ENCODE measurements at places on chromosomes 12 and 14.
A peak's percentile ranks its signal among the peaks of the same experiment; 100 is the strongest.

- peaks cover 25% of the 10 kb centered on the region for H3K27me3 ChIP-seq
- H3K27ac ChIP-seq: no peak overlapping the region
- no peak for DNase-seq
- H3K4me3 ChIP-seq: no peak overlapping the region
Measured at GRCh38 chr12:2447861-2448260, 346.9 kb upstream of the FKBP4 start.

- no peak overlapping the region for H3K4me3 ChIP-seq
- H3K36me3 ChIP-seq: no peaks in the 10 kb centered on the region
- H3K27ac ChIP-seq: no peak overlapping the region
- no peaks in the 10 kb centered on the region for H3K4me1 ChIP-seq
- DNase-seq: no peak
Measured at GRCh38 chr14:20209595-20209994, 13.9 kb upstream of the OR11H6 start.

DNA sequence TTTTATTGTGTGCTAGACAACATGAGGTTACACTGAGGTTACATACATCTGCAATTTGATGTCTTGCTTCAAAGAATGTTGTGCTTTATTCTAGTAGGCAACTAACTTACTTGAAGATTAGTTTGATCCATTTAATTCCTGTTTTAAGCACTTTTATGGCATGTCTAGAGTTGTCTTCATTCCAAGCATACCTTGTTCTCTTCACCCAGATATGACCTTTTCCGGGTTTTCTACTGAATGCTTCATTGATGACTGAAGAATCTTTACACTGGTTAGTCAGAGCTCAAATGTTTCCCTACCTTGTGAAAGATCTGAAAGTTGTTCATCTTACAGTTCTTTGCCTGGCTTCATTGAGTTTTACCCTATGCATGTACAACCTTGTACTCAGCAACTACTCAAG, 274.0 kb upstream of the KITLG start:
- H3K4me3 ChIP-seq: no peak overlapping the region
- H3K27me3 ChIP-seq: no peaks in the 10 kb centered on the region
- H3K27ac ChIP-seq: peak overlapping the region; percentile 68
- no peaks in the 10 kb centered on the region for H3K36me3 ChIP-seq
- DNase-seq: peak; percentile 43

DNA sequence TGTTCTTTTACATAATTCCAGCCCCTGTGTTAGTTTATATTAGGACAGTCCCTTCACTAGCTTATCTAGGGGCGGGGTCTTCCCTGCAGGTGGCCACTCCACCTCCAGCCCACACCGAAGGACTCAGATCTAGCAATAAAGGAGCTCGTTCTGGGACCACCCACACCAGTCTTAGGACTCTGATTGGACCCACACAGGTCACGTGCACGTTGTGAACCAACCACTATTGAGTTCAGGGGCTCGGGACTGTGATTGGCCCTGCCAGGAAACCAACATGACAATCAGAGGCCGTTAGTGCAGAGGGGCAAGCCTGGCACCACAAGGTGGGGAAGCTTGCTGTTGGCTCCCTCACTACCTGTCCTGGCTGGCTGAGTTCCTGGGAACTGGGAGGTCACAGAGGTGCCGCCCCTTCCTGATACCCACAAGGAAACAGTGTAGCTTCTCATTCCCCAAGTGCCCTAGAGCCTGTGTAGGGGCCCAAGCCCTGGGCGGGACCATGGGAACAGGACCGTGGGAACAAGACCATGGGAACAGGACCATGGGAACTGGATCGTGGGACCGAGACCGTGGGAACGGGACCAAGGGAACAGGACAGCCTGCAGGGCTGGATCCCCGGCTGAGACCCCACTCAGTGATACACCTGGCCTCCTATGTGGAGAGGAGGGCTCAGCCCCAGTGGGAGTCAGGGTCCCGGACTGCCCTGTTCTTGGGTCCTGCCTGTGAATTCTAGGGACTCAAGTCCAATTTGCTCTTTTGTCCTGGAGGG, 297.8 kb downstream of the ADGRD1 start:
- H3K27ac ChIP-seq: no peak overlapping the region
- no peaks in the 10 kb centered on the region for H3K4me1 ChIP-seq
- peaks cover 1% of the 10 kb centered on the region for H3K27me3 ChIP-seq

DNA sequence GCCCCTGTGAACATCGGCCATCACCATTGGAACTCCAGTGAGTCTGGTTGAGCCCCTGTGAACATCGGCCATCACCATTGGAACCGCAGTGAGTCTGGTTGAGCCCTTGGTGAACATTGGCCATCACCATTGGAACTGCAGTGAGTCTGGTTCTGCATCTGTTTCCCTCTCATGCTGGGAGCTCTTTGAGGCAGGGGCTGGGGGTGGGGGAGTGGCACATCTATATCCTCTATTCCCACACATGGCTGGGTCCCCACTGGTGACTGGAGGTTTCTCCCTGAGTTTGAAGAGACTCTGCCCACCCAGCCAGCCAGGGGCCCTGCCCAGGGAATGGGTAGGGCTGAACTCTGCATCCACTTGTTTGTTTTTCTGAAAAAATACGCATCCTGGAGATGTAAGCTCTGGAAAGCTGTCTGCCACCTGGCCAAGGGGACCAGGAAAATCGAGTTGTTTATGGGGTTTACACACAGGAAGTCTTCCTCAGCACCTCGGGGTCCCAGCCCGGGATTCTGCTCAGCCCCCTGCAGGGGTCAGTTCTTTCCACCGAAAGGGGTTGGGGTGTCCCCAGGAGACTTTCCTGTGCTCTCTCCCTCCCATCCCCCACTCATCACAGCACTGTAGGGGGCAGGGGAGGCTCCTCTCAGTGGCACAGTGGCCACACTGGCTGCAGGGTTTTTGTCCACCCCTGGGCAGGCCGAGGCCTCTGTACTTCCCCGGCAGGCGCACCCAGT, 170.5 kb upstream of the GSC start:
- no peak for DNase-seq
- no peaks in the 10 kb centered on the region for H3K4me1 ChIP-seq
- H3K36me3 ChIP-seq: no peaks in the 10 kb centered on the region
- H3K4me3 ChIP-seq: no peak overlapping the region
- H3K27ac ChIP-seq: no peak overlapping the region

- no peaks in the 10 kb centered on the region for H3K36me3 ChIP-seq
- no peaks in the 10 kb centered on the region for H3K27me3 ChIP-seq
- no peak overlapping the region for H3K27ac ChIP-seq
Measured at GRCh38 chr12:16913832-16914490, 308.0 kb upstream of the LMO3 start.

GRCh38 chr12:52331039-52331438, 9.8 kb upstream of the KRT83 start:
- no peak for DNase-seq
- H3K4me3 ChIP-seq: no peak overlapping the region
- H3K27me3 ChIP-seq: no peaks in the 10 kb centered on the region
- no peaks in the 10 kb centered on the region for H3K36me3 ChIP-seq
- H3K27ac ChIP-seq: no peak overlapping the region
- no peaks in the 10 kb centered on the region for H3K4me1 ChIP-seq

- no peak overlapping the region for H3K27ac ChIP-seq
- H3K36me3 ChIP-seq: no peaks in the 10 kb centered on the region
- no peak overlapping the region for H3K4me3 ChIP-seq
- H3K27me3 ChIP-seq: no peaks in the 10 kb centered on the region
Measured at GRCh38 chr12:47837190-47838171, 17.8 kb upstream of the HDAC7 start.

DNA sequence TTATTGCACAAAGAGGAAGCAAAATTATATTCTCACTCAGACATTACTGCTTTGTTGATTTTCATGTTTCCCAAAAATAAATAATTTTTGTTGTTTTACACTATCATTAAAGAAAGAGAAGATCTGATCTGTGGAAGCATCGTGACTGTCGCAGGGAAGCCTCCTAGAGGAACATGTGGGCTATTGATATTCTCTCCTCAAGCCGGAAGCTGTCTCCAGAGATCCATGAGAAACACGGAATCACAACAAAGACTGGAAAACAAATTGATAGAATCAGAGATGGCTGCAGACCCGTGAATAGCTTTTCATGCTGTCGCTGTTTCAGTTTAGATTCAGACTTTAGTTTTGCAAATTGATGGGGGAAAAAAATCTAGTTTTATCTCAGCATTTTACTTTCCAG, 235.2 kb upstream of the TMPO start:
- H3K4me3 ChIP-seq: no peak overlapping the region
- H3K27me3 ChIP-seq: peaks cover 13% of the 10 kb centered on the region
- no peak overlapping the region for H3K27ac ChIP-seq
- no peaks in the 10 kb centered on the region for H3K36me3 ChIP-seq

DNA sequence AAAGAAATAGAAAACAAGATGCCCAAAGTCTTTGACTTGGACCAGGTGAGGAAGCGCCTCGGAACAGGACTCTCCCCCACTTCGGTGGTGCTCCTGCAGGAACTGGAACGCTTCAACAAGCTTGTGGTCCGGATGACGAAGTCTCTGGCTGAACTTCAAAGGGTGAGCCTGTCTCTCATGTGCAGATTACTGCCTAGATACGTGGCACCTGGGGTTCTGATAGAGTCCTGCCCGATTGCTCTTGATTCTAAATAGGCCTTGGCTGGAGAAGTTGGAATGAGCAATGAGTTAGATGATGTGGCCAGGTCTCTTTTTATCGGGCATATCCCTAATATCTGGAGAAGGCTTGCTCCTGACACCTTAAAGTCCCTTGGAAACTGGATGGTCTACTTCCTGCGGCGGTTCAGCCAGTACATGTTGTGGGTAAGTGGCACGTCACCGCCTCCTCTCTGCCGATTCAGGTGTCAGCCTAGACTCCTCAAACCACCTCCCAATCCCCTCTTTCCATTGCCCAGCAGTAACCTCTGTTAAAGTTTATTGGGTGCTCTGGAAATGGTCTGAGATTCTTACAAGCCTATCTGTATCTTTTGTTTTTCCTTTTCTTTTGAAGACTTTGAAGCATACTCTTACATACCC, 40.8 kb downstream of the CCDC92 start:
- no peaks in the 10 kb centered on the region for H3K27me3 ChIP-seq
- H3K36me3 ChIP-seq: no peaks in the 10 kb centered on the region
- DNase-seq: no peak
- no peak overlapping the region for H3K4me3 ChIP-seq

DNA sequence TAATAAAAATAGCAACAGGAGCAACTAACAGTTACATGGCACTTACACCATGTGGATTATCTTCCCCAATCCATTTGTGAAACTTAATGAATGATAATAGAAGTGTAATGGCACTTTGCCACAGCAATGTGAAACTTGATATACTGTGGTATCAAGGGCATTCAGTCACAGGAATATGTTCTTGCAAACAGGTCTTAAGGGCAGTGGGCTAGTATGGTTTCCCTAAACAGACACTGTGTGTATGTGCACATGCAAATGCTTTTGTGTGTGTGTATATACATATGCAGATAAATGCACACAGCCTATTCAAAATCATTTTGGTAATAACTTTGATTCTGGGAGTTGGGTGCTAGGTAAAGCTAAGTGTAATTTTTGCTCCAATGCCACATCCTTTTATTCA, 26.2 kb upstream of the ARHGAP5 start:
- H3K4me3 ChIP-seq: no peak overlapping the region
- no peak for DNase-seq
- no peaks in the 10 kb centered on the region for H3K4me1 ChIP-seq
- no peaks in the 10 kb centered on the region for H3K27me3 ChIP-seq
- H3K36me3 ChIP-seq: no peaks in the 10 kb centered on the region
- no peak overlapping the region for H3K27ac ChIP-seq

GRCh38 chr12:325906-326305, 63.2 kb downstream of the KDM5A start:
- no peak for DNase-seq
- H3K27ac ChIP-seq: no peak overlapping the region
- no peaks in the 10 kb centered on the region for H3K27me3 ChIP-seq

GRCh38 chr14:75049731-75050201, 1.5 kb downstream of the MLH3 start:
- peaks cover 7% of the 10 kb centered on the region for H3K36me3 ChIP-seq
- DNase-seq: no peak
- no peak overlapping the region for H3K4me3 ChIP-seq

- H3K4me1 ChIP-seq: no peaks in the 10 kb centered on the region
- no peak for DNase-seq
- H3K27me3 ChIP-seq: no peaks in the 10 kb centered on the region
- no peak overlapping the region for H3K27ac ChIP-seq
- H3K36me3 ChIP-seq: no peaks in the 10 kb centered on the region
Measured at GRCh38 chr14:81605660-81606059, 72.0 kb upstream of the SEL1L start.

DNA sequence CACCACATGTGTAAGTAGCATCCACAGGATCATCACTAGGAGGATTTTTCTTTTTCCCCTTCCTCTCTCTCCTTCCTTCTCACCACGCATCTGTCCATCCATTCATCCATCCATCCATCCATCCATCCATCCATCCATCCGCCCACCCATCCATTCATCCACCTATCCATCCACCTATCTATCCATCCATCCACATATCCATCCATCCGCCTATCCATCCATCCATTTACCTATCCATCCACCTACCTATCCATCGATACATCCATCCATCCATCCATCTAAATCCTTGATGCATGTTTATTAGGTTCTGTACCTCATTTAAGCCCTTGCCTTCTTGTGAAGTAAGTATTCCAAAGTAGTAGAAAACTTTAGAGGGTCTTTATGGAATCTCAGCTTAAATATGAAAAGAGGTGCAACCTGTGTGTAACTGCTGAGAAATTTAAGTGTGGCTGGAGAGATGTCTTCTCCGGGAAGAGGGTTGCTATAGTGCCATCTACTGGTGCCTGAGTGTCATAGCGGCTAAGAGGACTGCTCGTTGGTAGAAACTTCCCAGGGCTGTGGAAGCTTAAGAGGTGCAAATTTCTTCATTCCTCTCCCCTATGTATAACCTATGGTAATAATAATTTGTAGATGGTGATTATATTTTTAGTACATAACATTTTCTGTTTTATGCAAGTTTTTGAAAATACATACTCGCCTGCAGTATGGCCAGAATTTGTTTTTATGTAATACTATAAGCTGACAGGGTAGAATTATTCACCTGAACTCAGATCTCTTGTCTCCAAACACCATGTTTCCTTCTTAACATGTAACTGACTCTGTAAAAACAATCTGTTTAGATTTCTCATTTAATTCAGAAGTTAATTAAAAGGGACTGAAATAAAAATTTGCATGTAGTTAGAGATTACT, 46.0 kb downstream of the MYO1H start:
- H3K4me1 ChIP-seq: no peaks in the 10 kb centered on the region
- no peak overlapping the region for H3K27ac ChIP-seq
- no peaks in the 10 kb centered on the region for H3K27me3 ChIP-seq
- DNase-seq: peak; percentile 48

DNA sequence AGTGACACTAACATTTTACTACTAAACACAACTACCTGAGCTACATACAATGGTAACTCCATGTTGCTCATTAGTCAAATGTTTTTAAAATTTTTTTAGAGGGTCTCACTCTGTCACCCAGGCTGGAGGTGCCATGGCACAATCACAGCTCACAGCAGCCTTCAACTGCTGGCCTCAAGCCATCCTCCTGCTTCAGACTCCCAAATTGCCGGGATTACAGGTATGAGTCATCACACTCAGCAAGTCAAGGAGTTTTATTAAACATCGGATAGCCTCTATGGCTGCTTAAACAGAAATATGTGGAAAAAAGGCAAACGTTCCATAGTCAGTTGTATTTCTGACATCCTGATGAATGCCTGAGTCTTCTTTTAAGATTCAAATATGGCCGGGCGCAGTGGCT, 11.1 kb upstream of the NPFF start:
- no peak overlapping the region for H3K27ac ChIP-seq
- H3K4me1 ChIP-seq: no peaks in the 10 kb centered on the region
- peaks cover 30% of the 10 kb centered on the region for H3K36me3 ChIP-seq
- H3K4me3 ChIP-seq: no peak overlapping the region
- H3K27me3 ChIP-seq: no peaks in the 10 kb centered on the region
- DNase-seq: no peak

GRCh38 chr12:20808521-20808920, 2.0 kb upstream of the SLCO1B3 start:
- no peaks in the 10 kb centered on the region for H3K36me3 ChIP-seq
- H3K27me3 ChIP-seq: no peaks in the 10 kb centered on the region
- H3K27ac ChIP-seq: no peak overlapping the region
- no peak overlapping the region for H3K4me3 ChIP-seq
- H3K4me1 ChIP-seq: no peaks in the 10 kb centered on the region
- no peak for DNase-seq
